ENCODE measurements at places on chromosomes 1 and 21. TPM values are rescaled to one million over a fixed set of nuclear protein-coding genes. Genes with fewer than 3 reads are reported as not detected.

The CD164L2 gene
- total RNA-seq: not detected

The FCRL2 gene
- total RNA-seq: not detected

DNA sequence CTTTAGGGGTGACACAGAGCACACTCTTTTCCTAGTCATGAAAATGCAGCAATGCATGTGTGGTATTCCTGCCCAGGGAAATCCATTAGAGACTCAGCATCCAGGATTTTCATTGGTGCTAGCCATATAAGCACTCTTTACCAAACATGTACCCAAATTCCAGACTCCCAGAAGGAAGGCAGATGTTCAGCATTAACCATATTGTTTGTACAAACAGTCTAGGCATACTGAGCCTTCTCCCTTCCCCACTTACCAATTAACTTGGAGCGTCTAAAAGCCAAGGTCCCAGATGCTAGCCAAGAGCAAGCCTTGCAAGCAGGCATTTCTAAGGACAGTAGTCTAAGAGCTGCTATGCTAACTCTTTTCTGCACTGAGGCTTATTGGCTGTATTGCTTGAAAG, 27.9 kb downstream of the ZBED6 start:
- no peak for DNase-seq

- DNase-seq: no peak
Measured at GRCh38 chr1:15452866-15453571, 3.5 kb upstream of the CELA2A start.

DNA sequence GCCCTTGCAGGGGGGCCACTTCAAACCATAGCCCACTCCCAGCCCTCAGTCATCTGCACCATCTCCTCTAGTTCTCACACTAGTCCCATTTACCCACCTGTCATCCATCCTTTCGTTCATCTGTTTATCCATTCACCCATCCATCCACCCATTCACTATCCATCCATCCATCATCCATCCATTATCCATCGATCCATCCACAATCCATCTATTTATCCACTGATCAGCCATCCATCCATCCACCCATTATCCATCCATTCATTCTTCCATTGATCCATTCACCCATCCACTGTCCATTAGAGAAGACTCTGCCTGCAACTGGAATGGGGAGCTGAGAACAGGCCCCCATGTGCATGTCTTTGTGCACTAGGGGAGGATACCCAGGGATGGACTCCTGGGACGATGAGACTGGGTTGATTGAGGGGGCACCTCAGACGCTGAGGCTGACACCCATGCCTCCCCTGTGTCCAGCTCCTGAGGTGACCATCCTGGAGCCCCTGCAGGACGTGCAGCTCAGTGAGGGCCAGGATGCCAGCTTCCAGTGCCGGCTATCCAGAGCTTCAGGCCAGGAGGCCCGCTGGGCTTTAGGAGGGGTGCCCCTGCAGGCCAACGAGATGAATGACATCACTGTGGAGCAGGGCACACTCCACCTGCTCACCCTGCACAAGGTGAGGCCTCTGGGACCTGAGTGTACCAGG, 97.9 kb downstream of the TRIM11 start:
- DNase-seq: no peak

DNA sequence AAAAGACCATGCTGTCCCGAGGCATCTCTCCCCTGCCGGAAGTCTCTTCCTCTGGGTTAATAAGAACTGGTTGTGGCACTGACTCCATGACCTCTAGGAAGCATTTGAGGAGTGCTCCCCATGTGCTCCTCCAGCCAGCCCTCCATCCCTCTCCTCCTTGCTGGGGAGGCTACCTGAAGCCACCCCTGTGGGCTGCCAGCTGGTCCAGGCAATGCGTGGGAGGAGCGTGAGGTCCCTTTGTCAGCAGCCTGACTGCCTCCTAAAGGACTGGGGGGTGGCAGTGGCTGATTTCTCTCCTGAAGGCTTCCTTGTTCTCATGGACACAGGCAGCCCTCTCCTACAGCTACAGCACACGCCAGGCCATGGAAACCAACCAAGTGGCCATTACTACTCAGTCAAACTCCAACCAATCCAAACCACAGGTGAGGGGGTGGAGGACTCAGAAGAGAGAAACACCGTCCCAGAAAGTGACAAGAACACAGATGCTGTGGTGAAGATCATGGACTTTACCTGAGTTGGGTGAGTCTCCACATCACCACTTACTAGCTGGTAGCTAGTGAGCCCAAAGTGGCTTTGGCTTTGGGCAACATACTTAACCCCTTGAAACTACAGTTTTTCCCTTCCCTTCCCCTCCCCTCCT, 35.2 kb downstream of the NENF start:
- no peak for DNase-seq
